ENCODE measurements at places on chromosomes 6 and 20.

DNA sequence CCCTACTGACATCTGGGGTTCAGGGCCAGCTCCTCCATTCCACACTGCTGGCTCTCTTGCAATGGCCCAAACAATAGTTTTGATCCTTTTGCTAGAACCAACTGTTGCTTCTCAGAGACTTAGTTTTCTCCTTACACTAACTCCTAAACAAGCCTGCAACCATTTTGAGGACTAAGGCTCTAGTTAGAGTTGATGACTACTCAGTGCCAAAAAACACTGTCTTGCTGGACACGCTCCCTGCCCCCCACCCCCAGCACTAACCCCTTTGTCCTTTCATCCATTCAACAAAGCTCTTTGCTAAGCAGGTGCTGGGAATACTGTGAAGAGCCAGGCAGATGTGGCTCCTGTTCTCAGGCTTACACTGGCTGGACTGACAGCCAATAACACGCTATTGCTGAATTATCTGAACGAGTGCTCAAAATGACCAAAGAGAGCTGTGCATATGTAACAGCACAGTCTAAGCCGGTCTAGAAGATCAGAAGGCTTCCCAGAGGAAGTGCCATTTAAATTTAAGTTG, 17.6 kb downstream of the GCLC start:
- DNase-seq, result no peak

DNA sequence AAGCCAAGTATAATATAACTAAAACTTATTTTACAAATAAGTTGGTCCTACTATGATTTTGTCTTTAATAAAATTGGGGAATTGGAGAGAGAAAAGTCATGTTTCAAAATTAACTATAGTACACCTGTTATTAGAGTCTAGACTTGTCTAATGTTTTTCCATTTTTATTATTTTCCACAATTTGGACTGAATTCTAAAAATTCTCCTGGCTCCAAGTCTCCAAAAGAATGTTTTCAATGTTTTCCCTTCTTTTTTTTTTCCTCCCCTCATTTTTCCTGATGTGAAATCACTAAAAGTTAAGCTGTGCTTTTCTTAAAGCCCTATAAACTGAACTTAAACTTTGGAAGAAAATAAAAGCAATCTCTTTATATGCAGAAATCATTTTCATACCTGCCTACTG, 11.3 kb downstream of the PTGIS start:
- DNase-seq, result no peak

- DNase-seq, result no peak
Observed at GRCh38 chr6:169167581-169168301, 85.9 kb downstream of the THBS2 start.

DNA sequence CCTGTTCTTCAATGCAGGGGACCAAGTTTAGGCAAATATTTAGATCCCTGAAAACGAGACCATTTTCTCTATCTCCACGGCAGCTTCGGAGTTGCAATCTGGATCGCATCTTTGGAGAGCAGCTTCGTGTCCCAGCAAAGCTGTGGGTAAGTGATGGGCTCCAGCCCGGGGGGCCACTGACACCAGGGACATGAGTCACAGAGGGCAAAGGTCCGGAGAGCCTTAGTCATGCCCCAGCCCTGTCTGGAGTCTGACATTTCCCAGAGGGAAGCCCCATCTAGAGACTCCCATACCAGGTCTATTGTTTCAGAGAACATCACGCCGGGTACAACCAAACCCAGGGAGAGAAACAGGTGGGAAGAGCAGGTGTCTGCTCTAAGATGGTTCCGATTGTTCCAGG, 95.9 kb downstream of the NFATC2 start:
- DNase-seq, result no peak

GRCh38 chr6:25086500-25087091, 150.8 kb upstream of the RIPOR2 start:
- no peak for DNase-seq

DNA sequence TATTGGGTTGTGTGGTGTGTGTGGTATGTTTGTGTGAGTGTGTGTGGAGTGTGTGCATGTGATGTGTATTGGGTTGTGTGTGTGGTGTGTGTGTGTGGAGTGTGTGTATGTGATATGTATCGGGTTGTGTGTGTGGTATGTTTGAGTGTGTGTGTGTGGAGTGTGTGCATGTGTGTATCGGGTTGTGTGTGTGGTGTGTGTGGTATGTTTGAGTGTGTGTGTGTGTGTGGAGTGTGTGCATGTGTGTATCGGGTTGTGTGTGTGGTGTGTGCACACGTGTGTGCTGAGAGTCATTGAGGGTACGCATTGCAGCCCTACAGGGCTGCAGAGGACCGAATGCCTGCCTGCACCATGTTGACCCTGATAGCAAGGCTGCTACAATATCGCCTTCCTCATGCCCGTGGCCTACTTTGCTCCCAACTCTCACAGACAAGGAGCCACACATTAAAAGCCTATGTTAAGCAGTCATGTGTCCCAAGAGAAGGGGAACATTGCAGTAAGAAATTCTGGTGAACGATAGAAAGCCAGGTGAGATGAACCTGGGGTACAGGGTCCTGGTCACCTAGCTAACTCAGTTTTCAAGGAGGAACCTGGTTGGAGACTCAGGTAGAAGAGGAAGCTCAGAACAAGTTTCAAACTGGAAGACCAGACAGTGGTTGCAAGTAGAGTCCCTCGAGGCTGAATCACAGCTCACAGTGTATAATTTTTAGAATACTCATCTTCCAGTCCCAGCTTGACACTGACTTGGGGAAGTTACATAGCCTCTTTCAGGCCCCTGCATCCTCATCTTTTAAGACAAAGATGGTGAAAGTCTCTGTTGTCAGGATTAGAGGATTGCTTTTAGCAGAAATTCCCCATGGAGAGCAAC, 45.7 kb upstream of the TMEM170B start:
- DNase-seq, result no peak

DNA sequence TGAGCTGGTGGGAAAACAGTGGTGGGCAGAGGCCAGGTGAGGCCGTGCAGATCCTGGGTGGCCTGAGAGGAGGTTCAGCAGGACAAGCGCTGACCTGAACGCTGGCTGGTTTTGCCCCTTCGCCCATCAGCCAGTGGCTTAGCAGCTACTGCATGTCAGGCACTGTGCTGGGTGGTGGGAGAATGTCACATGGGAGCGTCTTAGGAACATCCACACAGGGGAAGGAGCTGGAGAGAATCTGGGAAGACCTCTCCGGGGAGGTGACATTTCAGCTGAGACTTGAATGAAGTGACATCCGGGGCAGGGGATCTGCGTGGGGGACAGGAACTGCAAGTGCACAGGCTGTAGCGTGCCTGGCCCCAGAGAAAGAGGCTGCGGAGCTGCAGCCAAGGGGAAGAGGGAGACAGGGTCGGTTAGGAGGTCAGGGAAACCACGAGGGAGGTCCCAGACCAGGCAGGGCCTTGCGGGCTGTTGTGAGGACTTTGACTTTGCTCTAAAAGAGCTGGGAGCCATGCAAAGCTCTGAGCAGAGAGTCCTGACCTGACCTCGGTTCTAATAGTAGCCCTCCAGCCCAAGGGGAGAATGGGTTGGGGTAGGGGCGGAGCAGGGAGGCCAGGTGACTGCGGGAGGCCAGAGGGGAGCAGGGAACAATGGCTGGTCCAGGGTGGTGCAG, 156.8 kb upstream of the PTPN1 start:
- DNase-seq, result no peak

GRCh38 chr6:2229742-2230141, 15.7 kb downstream of the GMDS start:
- no peak for DNase-seq

DNA sequence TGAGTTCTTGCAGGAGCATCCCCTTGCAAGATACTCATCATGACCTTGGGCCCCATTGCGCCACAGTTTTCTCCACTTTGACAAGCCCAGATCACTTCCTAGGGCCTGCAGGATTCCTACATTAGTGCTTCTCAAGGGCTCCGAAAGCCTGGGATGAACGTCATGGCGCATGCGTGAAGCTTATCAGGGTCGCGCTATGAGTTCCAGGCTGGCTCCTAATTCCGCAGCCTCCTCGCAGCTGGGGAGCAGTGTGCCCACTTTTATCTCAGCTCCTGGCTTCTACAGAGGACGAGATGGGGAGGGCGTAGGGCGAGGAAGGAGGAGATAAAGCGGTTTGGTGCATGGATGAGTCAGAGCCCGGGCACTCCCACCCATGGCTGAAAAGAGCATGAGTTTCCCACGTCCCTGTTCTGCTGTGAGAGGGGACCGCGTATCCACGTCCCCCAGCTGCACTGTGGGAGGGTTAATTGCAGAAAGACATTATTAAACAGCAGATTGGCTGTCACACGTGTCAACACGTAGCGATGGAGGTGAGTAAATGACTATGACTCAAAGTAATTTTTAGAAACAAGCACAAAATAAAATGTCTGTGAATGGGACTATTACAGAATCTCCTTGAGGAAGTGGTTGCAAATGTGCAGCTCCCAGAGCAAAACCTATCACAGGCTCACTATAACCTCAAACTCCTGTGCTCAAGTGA, 72.9 kb upstream of the DSP start:
- DNase-seq, result no peak

DNA sequence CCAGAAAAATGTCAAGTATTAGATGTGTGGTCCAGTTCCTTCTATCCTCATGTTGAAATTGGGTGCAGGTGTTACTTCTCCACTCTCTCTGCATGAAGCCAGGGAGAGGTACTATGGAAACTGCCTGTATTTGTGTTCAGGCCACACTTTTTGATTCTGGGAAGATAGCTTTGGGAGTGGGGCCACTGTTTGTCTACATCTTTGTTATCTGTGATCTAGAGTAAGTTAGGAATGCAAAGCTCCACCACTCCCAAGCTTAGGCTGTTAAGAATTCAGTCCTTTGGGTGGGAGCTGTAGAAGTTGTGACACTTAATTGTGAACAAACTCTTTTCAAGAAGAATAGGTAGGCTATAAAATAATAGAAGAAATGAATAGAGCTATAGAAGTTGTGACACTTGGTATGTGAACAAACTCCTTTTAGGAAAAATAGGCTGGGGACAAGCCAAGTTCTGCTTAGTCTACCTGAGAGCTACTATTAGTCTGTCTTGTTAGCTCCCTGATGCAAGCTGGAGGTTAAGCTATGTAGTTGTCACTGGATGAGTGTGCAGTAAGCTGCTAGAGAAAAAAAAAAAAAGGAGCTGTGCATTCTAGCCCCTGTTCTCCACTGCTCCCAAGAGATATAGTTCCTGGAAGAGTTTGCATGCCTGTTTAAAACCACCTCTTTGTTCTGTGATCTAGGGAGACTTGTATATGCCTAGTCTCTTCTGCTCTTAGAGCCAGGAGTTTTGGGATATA, 7.1 kb upstream of the GFRAL start:
- no peak for DNase-seq

DNA sequence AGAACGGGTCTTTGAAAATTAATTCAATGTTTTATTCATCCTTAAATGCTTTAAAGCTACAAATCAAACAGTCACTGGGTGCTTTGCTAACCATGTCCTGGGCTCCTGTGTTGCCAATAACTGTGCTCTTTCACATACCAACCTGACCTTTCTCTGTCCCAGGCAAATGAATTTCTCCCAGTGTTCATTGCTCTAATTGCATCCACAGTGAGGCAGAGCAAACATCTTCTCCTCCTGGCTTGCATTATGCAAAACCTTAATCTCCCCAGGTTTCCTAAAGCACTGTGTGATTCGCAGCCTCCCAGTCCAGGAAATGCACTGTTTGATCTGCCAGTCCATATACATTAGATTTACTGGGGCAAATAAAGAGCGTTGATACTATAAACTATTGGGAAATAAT, 219.0 kb downstream of the PREX1 start:
- no peak for DNase-seq

DNA sequence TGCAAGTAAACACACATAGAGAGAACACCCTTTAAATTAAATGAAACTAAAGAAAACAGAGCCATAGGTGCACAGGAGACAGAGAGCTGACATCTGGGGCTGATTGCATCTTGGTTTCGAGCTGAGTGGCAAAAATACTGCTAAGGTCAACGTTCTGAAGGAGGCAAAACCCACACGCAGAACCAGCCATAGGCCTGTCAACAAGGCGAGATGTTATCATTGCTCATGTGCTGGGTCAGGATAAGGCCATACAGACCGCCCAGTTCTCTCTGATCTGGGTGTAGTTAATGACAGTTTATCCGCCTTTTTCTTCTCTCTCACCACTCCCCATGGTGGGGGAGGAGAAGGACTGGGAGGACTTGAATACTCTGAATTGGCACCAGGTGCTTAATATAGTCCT, 4.5 kb upstream of the FAM110A start:
- no peak for DNase-seq

Measured in T-helper 22 cell (primary cell).